ENCODE measurements at places on chromosomes 5 and 9. TPM values are rescaled to one million over a fixed set of nuclear protein-coding genes. Genes with fewer than 3 reads are reported as not detected.

GRCh38 chr5:169880012-169880663 lies 100.2 kb downstream of the INSYN2B start:
- no peak for DNase-seq

Gene AJM1
- 3.2 TPM for total RNA-seq

DNA sequence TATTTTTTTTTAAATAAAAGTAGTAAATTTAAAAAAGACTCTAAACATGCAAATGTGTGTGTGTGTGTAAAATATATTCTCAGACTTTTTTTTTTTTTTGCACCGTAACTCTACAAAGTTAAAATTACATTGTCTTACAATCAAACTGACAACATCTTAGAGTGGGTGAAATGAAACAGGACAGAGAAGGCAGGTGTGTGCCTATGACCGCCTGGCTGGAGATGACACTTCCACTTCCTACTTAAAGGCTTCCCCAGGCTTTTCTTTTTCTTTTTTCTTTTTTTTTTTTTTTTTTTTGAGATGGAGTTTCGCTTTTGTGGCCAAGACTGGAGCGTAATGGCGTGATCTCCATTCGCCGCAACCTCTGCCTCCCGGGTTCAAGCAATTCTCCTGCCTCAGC lies 2.7 kb upstream of the AK1 start:
- DNase-seq = no peak

- DNase-seq = no peak
Measured at GRCh38 chr5:115578657-115579056, 23.6 kb downstream of the TICAM2 start.

GRCh38 chr9:136436055-136436634 lies 3.5 kb downstream of the INPP5E start:
- DNase-seq = no peak

DNA sequence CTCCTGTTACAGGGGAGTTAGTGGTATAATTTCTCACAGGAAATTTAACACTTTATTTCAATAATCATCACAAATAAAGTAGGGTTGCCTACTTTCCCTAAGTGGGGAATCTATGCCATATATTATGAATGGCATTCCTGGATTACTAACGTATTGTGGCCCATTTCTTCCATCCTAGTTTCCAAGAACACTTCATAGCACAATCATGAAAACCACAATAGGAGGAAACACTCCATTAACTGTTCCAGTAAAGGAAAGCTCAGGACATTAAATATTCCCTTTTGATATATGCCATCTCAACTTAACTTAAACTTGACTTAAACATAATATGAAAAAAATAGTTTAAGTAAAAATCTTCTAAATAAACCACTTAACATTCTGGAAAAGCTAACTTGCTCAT lies 2.1 kb downstream of the CPLANE1 start:
- DNase-seq = no peak

Measured in type B pancreatic cell (in vitro differentiated cells).